ENCODE measurements at places on chromosomes 2 and 18.

GRCh38 chr2:159088906-159089305 lies 120.5 kb downstream of the TANC1 start:
- no peak for DNase-seq

DNA sequence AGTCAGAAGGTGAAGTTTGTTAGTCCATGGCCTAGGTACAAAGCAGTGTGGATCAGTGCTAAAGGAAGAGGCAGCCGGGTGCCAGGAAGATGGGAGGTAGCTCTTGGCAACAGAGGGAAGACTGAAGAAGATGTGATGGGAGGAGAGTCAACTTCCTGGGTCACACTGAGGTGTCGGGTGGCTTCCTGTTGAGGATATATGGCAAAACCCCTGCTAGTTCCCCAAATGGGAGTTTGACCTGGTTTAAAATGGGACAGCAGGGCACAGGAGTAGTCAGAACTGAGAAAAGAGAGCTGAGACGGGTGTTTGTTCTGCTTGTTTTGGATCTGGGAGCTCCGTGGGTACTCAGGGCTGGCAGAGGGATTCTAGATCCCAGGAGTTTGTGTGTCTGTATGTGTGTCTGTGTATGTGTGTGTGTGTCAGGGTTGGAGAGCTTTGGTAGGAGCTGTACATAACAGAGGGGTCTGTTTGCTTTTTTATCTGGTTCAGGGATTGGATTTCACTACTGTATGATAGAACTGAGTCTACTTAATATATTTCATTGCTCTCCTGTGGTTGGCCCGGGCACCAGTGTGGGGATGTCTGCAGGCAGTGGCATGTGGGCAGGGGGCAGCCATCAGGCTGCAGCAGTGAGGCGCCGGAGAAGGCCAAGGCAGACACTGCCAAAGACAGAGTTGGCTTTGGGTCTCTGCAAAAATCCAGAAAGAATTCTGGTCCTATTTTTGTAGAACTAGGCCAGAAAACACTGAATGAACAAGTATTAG lies 17.1 kb downstream of the MXD1 start:
- peak; percentile 55 for DNase-seq

DNA sequence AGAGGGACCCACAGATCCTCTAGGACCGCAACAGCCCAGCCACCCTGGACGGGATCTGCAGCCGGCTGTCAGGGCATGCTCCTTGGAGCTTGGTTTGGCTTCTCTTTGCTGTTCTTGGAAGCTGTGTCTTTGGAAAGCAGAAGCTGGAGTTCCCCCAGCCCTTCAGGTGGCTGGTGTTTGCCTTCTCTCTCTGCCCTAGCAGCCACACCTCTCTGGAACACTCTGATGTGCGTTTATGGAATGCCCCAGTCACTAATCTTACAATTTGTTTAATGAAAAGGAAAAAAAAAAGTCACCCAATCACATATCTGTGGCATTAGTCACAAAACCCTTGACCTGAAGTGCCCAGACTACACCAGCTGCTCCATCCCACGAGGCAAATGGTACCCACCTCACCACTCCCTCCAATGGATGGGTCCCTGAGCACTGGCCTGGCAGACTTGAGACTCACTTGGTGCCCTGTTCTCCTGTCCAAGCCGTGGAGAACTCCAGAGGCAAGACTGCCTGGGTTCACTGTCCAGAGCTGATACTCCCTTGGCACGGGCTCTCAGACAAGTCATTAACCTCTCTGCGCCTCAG lies 70.2 kb upstream of the DAPL1 start:
- no peak for DNase-seq

GRCh38 chr2:47301277-47301618 lies 101.7 kb upstream of the MSH2 start:
- DNase-seq: no peak

DNA sequence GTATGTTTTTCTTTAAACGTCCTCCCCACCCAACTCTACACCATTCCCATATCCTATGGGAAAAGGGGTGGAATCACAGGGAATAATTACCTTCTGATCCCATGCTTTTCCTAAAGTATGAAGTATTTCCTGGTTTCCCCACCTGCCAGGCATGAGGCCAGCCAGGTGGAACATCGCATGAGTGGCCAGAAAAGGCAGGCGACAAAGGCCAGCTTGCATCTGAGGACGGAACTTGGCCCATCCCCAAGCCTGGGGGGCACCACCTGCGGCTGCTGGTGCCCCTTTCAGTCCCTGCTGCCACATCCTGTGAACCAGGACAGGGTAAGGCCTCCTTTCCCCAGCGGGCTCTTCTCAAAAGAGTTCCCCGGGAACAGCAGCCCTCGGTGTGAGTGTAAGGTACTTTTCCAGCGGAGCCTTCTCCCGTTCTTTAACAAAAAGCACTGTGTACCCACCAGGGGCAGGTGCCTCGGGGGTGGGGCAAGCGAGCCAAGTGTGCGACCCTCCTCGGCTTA lies 1.2 kb upstream of the ERFE start:
- DNase-seq: no peak

DNA sequence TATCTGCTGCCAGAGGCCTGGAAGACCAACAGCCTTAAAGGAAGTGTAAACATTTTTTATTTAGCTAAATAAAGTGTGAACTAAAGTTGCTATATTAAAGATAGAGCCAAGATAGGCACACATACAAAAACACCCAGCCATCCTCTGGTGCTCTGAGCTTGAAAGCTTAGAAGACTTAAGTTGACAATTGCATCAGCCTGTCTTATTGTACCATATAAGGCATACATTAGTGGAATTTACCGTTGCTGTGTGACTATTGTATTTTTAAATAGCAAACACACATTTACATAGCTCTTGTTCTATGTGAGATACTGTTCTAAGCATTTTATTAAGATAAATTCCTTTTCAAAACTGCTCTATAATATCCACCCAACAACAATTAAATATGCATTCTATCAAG lies 736.6 kb upstream of the ZEB2 start:
- DNase-seq: no peak

GRCh38 chr2:233353101-233353768 lies 1.1 kb upstream of the DGKD start:
- DNase-seq: no peak

DNA sequence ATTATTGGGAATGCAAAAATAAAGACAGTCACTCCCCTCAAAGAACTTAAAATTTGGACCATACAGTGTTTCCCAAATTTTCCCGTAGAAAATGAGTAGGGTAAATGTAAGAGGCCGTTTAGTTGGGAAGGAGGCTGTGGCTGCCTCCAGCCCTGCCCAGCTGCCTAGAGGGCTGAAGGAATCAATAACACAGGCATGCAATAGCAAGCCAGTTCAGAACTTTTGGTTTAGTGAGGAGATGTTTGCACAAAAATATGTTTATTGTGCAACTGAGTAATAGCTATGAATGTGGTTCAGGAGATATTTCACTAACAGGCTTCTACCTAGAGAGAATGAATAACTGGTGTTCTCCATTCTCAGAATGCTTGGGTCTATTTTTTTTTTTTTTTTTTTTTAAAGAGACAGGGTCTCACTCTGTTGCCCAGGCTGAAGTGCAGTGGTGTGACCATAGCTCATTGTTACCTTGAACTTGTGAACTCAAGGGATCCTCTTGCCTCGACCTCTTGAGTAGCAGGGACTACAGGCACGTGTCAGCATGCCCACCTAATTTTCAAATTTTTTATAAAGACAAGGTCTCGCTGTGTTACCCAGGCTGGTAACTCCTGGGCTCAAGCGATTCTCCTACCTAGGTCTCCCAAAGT lies 23.6 kb downstream of the UGP2 start:
- DNase-seq: no peak

GRCh38 chr2:107687073-107687472 lies 139.6 kb upstream of the RGPD4 start:
- no peak for DNase-seq

GRCh38 chr2:122213312-122213711 lies 457.9 kb downstream of the TSN start:
- DNase-seq: no peak

GRCh38 chr18:74219056-74219455 lies 70.7 kb downstream of the TIMM21 start:
- no peak for DNase-seq

GRCh38 chr18:76055578-76055977 lies 439.5 kb downstream of the ZNF516 start:
- DNase-seq: no peak

DNA sequence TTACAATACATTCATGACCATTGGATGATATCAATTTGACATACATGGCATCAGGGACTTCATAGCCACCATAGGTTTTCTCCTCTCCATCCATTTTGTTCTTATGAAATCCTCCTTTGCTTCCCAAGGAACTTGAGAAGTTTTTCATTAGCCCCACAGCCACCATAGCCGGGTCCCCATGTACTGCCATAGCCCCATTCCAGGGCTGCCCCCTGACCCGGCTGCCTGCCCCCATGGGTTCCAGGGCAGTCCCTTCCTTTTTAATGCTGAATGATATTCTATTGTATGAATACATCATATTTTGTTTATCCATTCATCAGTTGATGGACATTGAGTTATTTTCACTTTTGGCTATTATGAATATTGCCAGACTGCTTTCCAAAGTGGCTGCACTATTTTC lies 20.4 kb downstream of the ATP6V1B1 start:
- DNase-seq: no peak

DNA sequence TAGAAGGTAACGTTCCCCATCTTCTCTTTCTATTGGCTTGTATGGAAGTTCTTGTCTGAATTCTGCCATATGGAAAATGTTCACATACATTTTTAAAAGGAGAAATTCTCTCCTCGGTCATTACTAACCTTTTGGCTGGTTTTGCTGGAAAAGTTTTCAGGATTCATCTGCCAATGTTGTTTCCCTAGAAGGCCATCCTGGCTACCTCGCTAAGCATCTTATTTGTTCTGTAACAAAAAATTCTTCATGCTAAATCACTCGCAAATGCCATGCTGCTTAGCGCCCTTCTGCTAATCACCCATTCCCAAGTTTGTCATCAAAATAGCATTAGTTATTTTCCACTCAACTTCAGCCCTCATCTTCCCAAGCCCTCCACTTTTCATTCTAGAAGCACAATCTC lies 262.0 kb downstream of the SLC8A1 start:
- DNase-seq: no peak

DNA sequence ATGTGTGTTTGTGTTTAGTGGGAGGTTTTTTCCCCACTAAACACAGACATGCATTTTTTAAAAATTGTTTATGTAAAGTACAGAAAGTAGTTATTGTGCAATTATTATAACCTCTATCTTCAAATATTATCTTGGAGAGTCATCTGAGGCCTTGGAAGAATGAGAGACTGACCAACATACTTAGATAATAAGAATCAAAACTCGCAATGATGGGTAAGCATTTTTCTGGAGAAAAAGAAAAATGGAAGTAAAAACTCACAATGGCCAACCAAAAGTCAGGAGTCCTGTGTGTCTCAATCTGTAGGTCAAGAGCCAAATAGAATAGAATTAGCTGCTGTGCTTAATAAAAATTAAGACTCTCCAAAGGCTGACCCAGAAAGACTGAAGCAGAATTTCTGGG lies 43.0 kb downstream of the MEMO1 start:
- no peak for DNase-seq

- no peak for DNase-seq
These were observed 266.2 kb downstream of the FIGN start for GRCh38 chr2:163469561-163469962.

DNA sequence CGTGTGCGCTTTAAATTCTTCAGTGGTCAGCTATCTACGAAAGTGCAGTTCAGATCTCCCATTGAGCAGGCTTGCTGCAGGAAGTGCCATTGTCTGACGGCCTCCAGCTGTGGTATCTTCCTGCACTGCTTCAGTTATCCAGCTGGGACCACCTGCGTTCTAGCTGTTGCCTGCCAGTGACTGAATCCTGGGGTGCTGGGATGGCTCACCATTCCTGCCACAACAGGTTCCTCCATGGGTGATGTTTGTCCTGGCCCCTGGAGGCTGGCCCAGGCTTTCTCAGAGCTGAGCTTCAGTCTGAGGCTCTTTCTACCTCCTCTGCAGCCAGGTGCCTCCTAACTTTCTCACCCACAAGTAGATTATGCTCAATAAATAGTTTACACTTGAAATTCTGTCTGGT lies 498.5 kb upstream of the HS6ST1 start:
- DNase-seq: no peak

DNA sequence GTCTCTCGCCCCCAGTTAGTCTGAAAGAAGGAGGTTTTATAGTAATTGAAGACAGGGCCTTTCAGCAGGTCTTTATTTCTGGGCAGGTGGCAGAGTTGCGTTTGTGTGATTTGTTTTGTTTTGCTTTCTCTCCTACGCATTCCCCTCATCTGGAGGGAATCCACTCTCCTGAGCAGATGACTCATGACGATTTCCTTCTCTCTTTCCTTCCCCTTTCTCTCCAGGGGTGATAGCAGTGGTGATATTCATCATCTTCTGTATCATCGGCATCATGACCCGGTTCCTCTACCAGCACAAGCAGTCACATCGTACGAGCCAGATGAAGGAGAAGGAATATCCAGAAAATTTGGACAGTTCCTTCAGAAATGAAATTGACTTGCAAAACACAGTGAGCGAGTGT lies 888.8 kb downstream of the CNTNAP5 start:
- DNase-seq: no peak

DNA sequence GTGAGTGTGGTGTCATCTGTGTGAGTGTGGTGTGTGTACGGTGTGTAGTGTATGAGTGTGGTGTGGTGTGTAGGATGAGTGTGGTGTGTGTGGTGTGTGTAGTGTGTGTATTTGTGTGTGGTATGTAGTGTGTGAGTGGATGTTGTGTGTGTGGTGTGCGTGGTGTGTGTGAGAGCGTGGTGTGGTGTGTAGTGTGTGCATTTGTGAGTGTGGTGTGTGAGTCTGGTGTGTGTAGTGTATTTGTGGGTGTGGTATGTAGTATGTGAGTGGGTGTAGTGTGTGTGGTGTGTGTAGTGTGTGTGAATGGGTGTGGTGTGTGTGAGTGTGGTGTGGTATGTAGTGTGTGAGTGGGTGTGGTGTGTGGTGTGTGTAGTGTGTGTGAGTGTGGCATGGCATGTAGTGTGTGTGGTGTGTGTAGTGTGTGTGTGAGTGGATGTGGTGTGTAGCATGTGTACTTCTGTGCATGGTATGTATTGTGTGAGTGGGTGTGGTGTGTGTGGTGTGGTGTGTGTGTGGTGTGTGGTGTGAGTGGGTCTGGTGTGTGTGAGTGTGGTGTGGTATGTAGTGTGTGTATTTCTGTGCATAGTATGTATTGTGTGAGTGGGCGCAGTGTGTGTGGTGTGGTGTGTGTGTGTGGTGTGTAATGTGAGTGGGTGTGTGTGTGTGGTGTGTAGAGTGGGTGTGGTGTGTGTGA lies 227.8 kb downstream of the BCL2 start:
- no peak for DNase-seq

- DNase-seq: no peak
These were observed 8.5 kb upstream of the CELF4 start for GRCh38 chr18:37574113-37574512.

- DNase-seq: no peak
These were observed 16.7 kb upstream of the CNGA3 start for GRCh38 chr2:98329549-98329948.
